HCT116 (cell line): ENCODE measurements at places on chromosomes 13 and 19.

DNA sequence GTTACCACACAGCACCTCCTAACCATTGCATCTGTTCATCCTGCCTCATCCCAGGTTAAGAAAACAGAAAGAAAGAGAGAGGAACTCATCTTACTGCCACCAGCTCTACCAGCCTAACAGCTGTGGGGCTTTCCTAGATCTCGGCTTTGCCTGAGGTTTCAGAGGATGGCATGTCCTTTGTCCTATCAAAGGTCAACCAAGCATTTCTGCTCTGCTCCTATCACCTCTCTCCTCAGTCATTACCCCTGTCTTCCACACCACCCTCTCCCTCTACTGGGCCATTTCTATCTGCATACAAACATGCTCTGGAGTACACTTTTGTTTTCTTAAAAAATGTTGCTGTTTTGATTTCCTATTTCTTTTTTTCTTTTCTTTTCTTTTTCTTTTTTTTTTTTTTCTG is 393.3 kb downstream of the IRS2 start:
- no peak overlapping the region for H3K4me3 ChIP-seq
- H3K27ac ChIP-seq, result no peak overlapping the region
- H3K4me1 ChIP-seq, result no peaks in the 10 kb centered on the region
- no peaks in the 10 kb centered on the region for H3K36me3 ChIP-seq

- H3K27me3 ChIP-seq, result peaks cover 62% of the 10 kb centered on the region
- no peak overlapping the region for H3K4me3 ChIP-seq
- no peak overlapping the region for H3K27ac ChIP-seq
- DNase-seq, result no peak
- peaks cover 23% of the 10 kb centered on the region for H3K4me1 ChIP-seq
These were observed 19.7 kb upstream of the CEACAM3 start for GRCh38 chr19:41776700-41777099.

- H3K36me3 ChIP-seq, result no peaks in the 10 kb centered on the region
- no peak overlapping the region for H3K4me3 ChIP-seq
- no peaks in the 10 kb centered on the region for H3K27me3 ChIP-seq
- H3K4me1 ChIP-seq, result peaks cover 34% of the 10 kb centered on the region
These were observed 27.7 kb downstream of the TMEM161A start for GRCh38 chr19:19110410-19111135.

DNA sequence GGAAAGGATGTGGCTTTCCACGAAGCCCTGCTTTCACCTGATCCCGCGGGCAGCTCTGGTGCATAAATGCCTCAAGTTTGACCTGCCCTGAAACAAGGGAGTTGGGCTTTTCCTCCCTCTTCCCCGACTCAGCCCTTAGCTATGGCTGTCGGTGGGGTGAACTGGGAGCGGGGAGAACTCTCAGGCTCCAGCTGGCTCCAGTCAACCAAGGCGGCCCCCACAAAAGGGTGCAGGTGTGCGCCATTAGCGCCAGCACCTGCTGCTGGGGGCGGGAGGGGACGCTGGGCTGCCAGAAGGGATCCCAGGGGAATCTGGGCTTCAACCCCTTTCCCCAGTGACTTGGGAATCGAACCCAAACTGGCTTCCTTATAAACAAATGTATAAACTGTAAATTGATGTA is 7.1 kb upstream of the DHRS12 start:
- no peak for DNase-seq
- no peaks in the 10 kb centered on the region for H3K27me3 ChIP-seq
- H3K27ac ChIP-seq, result no peak overlapping the region
- H3K4me3 ChIP-seq, result no peak overlapping the region
- peaks cover 18% of the 10 kb centered on the region for H3K4me1 ChIP-seq

DNA sequence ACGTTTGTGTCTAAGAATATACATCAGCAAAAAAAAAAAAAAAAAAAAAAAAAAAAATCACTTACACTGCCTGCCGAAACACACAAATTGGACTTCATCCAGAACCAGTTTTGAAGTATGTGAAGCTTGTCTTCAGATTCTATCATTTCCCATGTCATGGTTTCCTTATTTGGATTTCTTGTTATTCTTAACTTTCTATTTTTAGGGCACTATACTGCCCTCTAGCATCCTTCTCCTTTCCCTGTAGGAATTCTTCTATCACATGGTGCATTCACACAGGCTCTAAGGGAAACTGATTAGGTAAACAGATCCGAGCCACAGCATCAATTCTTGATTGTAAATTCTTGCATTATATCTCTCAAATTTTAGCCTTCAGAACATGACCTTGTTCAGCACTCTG is 1507.5 kb downstream of the OLFM4 start:
- H3K27ac ChIP-seq, result no peak overlapping the region
- H3K4me1 ChIP-seq, result no peaks in the 10 kb centered on the region
- H3K27me3 ChIP-seq, result no peaks in the 10 kb centered on the region

DNA sequence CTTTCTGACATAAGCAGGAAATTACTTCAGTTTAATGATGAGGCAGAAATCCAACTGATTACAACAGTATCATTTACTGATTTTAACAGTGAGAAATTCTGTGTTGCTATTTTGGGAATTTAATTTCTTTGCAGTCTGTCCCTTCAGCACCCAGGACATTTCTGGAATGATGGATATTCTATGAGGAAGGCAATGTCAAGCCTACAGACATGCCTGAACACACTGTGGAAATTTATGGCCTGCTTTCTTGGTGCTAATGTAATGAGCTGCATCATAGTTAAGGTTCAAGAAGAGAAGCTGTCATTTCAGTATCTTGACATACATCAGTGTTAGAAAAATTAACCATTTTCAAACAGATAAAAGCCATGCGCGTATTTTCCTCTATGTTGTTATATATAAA is 87.7 kb downstream of the SLITRK1 start:
- no peaks in the 10 kb centered on the region for H3K36me3 ChIP-seq
- no peak overlapping the region for H3K27ac ChIP-seq
- no peaks in the 10 kb centered on the region for H3K27me3 ChIP-seq
- H3K4me1 ChIP-seq, result no peaks in the 10 kb centered on the region
- no peak for DNase-seq

- H3K27me3 ChIP-seq, result no peaks in the 10 kb centered on the region
- H3K4me3 ChIP-seq, result no peak overlapping the region
- no peak for DNase-seq
These were observed 213.3 kb downstream of the MZT1 start for GRCh38 chr13:72514146-72514545.

GRCh38 chr13:73675821-73676220 is 458.4 kb downstream of the KLF12 start:
- no peaks in the 10 kb centered on the region for H3K4me1 ChIP-seq
- no peak overlapping the region for H3K4me3 ChIP-seq
- no peak overlapping the region for H3K27ac ChIP-seq
- no peak for DNase-seq
- no peaks in the 10 kb centered on the region for H3K27me3 ChIP-seq
- H3K36me3 ChIP-seq, result no peaks in the 10 kb centered on the region

DNA sequence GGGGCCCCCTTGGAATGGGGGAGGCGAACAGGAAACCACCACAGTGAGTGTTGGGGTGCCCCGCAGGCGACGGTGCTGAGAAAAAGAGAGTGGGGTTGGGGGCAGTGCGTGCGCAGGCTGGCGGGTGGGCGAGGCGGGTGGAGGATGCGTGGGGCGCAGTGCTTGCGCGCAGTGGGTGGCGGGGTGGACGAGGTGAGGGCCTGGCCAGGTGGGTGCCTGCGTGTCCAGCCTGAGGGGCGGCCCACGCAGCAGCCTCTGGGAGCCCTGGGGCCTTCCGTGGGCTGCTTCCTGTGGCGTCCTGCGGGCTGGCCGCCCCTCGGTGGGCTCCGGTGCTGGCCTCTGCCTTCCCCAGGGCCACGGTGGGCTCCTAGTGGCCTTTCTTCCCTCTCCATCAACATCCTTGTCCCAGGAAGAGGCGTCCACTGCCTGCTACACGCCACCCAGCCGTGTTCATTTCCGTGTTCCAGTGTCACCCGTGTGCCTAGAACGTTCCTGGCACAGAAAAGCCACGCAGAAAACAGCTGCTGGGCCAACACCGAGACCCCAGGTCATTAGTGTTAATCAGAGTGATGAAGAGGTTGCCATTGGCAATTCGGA is 7.1 kb downstream of the ATP11A start:
- no peak for DNase-seq
- H3K4me3 ChIP-seq, result no peak overlapping the region
- peaks cover 7% of the 10 kb centered on the region for H3K4me1 ChIP-seq
- H3K27me3 ChIP-seq, result no peaks in the 10 kb centered on the region
- 0 out of 2 replicates have a peak, but pooled peaks cover 2% of the 10 kb centered on the region for H3K36me3 ChIP-seq

- DNase-seq, result no peak
- no peak overlapping the region for H3K27ac ChIP-seq
- H3K27me3 ChIP-seq, result no peaks in the 10 kb centered on the region
- no peaks in the 10 kb centered on the region for H3K4me1 ChIP-seq
These were observed 9.5 kb downstream of the C13orf46 start for GRCh38 chr13:113964251-113964995.

DNA sequence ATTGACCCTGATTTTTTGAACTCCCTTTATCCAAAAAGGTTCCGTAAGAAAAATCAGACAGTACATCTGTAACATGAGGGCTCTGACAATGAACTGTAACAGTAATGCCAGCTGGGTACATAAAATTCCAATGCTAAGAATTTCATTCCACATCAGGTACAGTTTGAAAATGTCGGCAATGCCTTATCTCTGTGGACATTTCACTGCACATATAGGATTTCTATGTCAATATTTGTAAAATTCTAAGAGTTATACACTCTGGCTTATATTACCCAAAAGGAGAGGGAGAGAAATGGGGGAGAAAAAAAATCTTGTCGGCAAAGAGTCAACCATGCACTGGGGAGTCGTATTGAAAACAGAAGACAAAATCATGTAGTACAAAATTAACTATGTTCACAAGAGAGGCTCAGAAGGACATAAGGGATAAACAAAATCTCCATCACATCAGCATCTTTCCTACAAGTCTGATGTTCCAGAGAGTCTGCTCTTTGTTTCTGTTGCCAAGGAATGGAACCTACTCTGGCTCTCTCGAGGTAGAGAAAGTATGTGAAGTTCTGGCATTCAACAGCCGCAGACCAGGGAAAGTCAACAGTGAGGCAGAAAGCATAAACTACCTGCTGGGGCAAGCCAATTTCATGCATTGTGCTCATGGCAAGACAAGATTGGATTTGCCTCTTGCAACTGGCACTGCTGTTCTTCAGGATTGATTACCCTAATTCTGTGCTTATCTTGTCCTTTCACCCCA is 72.4 kb downstream of the STARD13 start:
- H3K36me3 ChIP-seq, result no peaks in the 10 kb centered on the region
- H3K27me3 ChIP-seq, result no peaks in the 10 kb centered on the region
- H3K4me3 ChIP-seq, result no peak overlapping the region
- DNase-seq, result no peak
- no peak overlapping the region for H3K27ac ChIP-seq
- peaks cover 9% of the 10 kb centered on the region for H3K4me1 ChIP-seq

GRCh38 chr13:27918918-27919658 is 712 bp upstream of the PDX1 start:
- peaks cover 31% of the 10 kb centered on the region for H3K4me1 ChIP-seq
- H3K36me3 ChIP-seq, result no peaks in the 10 kb centered on the region
- DNase-seq, result no peak
- H3K27ac ChIP-seq, result no peak overlapping the region
